ENCODE measurements at places on chromosomes 12 and 14.

DNA sequence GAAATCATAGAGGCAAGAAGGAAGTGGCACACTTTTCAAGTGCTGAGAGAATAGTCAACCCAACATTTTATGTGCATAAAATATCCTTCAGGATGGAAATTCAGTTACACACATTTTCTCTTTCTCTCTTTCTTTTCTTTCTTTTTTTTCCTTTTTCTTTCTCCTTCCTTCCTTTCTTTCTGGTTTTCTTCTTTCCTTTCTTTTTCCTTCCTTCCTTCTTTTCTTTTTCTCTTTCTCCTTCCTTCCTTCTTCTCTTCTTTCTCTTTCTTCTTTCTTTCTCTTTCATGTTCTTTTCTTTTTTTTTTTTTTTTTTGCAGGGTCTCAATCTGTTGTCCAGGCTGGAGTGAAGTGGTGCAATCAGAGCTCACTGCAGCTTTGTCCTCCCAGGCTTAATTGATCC is 38.7 kb upstream of the OR5AU1 start:
- no peak for DNase-seq

DNA sequence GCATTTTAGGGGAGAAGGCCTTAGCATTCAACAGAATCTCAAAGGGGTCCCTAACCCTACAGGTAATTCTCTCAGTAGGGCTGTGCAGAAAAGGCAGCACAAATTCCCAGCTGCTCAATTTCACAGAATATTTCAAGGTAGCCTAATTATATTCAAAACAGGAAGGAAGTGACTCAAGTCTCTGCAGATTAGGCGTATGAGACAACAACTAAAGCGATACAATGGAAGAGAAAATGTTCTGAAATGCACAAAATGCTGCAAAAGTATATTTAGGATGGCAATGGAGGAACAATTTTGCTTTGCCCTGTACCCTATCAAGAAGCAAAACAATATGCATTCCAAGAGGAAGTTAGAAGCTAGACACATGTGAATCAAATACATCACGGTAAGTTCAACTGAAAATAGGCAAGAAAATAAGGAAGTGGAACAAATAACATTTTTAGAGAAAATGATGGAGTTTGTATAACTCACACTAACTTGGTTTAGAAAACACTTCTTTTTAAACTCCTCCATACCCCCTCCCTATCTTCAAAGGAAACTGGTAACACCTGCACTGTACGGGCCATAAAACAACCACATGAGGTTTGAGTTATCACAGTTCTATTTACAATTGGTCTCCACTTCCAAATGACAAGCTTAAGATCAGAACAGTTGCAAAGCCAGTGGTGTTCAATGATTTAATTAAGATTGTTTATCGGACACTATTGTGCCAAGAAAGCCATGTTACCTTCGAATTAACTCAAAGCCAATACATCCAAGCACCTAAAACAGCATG is 1.6 kb downstream of the GIT2 start:
- DNase-seq, result no peak

DNA sequence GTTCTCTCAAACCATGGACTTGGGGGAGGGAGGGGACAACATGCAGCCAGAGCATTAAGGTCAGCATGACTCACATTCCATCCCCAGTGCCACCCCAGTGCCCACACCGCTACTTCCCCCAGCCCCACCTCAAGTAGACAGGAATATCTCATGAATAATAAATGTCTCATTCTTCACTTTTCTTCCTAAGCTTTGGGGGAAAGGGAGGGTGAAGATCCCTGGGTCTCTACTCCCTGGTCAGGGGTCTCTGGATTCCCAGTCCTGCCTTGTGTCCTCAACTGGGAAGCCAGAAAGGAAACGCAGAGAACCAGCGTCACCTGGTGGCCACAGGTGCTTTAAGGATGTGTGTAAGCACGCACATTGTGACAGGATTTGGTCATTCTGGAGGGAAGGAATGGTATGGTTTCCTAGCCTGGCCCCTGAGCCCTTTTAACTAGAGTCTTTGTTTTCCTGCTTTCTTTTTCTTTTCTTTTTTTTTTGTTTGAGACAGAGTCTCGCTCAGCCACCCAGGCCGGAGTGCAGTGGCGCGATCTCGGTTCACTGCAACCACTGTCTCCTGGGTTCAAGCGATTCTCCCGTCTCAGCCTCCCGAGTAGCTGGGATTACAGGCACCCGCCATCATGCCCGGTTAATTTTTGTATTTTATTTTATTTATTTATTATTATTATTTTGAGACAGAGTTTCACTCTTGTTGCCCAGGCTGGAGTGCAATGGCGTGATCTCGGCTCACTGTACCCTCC is 3.4 kb downstream of the GPR84 start:
- no peak for DNase-seq

GRCh38 chr14:67532998-67533753 is at the start of gene PLEKHH1:
Gene PLEKHH1 (plus strand): TSS chr14:67533290. CDS start chr14:67541868, 8,578 bp downstream.
- peak; percentile 75 for DNase-seq

DNA sequence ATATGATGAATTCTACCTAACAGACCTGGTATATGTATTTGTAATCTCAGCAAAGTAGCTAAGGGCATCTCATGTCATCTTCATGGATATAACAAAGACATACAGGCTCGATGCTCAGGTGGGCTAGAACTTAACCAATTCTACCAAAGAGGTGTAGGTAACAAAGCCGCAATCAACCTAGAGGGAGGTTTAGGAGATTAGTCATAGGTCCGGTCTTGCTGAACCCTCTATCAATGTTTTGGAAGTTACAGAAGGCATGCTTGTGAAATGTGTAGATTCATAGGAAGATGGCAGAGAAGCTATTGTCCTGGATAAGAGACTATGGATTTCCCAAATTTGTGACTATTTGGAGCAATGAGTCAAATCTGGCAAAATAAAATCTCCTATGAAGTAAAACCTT is 42.6 kb upstream of the SYCP3 start:
- no peak for DNase-seq

GRCh38 chr12:62259631-62259992 is 592 bp upstream of the USP15 start:
- no peak for DNase-seq

GRCh38 chr14:105018414-105018813 is 2.5 kb downstream of the CDCA4 start:
- peak; percentile 3 for DNase-seq

GRCh38 chr12:3020399-3020798 is 56.8 kb upstream of the TSPAN9 start:
- no peak for DNase-seq

DNA sequence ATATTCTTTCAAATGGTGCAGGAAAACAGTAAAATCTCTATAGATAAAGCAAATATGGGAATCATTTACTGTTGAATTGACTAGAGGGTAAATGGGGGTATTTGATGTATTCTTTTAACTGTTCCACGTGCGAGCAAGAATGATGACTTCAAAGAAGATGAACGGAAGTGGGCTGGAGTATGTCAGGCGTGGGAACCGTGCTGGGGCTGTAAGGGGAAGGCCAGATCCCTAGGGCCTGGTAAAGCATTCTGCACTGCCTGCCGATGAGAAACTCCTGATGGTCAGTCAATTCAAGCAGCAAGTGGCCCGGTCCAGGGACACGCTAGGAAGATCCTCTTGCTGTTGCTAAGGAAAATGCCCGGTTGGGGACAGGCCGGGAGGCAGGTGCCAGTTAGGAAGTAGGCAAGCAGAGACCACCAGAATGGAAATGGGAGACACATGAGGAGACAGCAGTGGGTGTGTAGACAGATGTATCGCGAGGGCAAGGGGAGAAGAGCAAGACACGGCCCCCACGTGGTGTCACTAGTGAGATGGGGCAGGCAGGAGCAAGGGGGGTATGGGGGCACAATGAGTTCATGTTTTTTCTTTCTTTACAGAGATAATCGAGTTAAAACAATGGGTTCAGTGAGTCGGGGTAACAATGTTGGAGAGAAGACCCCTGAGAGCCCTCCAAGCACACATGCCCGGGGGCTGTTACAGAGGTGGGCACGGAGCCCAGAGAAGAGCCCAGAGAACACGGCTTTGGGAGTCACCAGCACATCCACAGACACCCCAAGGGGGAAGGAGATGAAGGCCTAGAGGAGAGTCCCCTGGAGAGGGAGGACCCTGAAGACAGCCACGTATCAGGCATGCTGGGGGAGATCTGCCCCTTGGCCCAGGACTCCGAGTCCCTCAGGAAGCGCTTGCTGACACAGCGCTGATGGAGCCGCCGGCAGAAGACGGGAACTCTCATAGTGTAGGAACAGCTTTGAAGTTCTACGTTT is 37.2 kb downstream of the FBXO21 start:
- no peak for DNase-seq

DNA sequence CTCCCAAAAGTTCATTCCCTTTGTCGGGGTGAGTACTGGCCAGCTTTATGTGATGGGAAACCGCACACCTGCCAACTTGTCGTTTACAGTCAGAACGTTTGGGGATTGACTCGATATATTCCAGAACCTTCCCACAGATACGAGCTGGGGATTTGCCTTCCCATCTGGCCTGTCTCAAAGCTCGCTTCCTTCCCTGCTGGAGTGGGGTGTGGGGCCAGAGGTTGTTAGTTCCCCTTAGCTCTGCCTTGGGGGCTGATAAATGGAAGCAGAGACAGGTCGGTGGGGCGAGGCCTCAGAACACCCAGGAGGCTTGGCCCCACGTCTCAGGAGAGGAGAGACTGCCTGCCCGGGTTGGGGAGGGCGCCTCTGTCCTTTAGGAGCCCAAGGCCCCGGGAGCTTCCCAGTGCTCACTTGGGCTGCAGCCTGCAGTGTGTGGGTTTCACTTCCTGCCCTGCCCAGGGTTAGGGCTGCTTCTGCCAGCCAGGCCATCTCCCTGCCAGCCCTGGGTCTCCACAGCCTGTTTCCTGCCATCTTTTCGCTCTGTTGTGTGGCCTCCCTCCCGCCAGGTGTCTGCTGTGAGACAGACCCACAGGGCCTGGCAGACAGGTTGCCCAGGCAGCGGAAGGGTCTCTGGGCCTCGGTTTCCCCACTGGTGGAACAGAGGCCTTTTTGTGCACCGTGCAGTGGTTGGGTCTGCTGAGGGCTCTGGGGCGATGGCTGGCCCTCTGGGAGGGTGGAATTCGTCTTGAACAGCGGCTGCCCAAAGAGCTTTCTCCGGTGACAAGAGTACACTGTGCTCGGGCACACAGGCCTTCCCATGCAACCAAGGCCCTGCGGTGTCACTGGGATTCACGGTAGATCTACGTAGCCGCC is 8.1 kb upstream of the TEX22 start:
- DNase-seq, result no peak
